Left renal pelvis (tissue), 4 donors: ENCODE measurements at places on chromosomes 11 and 22. TPM values are rescaled to one million over a fixed set of nuclear protein-coding genes. Genes with fewer than 3 reads are reported as not detected.

The ALDH3B1 gene
- 1.4 TPM for polyA plus RNA-seq

The OR8D4 gene
- not detected for polyA plus RNA-seq

The TSSC4 gene
- 39.9 TPM for polyA plus RNA-seq

- no peak for DNase-seq
Observed at GRCh38 chr11:12864316-12865156, 144.6 kb upstream of the RASSF10 start.

GRCh38 chr11:32131321-32131720, 40.4 kb downstream of the RCN1 start:
- no peak for DNase-seq

DNA sequence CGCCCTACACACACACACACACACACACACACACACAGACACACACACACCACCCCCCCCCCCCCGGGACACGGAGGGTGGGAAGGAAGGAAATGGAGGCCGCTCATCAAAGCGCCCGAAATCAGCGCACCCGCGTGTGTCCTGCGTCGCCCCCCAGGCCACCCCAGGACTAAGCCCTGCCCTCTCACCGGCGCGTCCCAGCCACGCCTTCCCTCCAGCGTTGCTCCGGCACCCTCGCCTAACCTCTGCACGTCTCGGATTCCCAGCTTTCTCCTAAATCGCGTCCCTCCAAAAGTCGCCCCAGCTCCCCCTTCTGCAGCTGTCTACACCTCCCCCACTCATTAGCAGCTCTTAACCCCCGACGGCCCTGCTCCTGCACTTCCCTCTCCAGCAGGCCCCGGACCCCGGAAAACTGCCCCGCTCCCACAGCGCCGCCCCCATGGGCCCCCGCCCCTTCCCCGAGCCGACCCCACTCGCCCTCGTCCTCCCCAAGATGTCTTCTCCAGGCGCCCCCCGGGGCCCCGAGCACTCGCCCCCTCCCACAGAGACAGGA, 557 bp downstream of the PACSIN2 start:
- no peak for DNase-seq

DNA sequence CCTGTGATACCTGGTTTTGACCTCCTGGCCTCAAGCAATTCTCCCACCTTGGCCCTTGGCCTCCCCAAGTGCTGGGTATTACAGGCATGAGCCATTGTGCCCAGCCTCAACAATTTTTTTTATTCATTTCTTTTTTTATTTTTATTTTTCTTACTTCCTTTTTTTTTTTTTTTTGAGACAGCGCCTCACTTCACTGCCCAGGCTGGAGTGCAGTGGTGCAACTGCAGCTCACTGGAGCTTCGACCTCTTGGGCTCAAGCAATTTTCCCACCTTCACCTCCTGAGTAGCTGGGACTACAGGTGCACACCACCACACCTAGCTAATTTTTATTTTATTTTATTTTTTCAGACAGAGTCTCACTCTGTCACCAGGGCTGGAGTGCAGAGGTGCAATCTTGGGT, 25.5 kb upstream of the CECR2 start:
- no peak for DNase-seq

- DNase-seq = no peak
Observed at GRCh38 chr11:4190098-4190497, 95.5 kb downstream of the RRM1 start.

DNA sequence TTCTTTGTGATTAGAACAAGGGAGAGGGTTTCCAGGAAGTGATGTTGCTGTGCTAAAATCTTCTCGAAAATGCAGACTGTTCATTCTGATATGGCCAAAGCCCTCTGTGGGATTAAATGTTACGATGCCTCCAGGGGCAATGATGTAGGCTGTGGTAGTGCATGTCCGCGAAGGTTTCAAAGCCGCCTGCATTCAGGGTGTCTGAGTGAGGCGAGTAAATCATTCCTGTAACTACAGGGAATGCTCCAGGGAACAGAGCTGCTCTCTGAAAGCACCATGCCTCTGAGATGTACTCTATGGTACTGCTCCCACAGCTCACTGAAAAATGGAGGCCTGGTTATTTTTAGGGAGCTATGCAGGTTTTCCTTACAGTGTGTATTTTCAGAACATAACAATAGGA, 21.2 kb downstream of the PDGFD start:
- no peak for DNase-seq

- no peak for DNase-seq
Observed at GRCh38 chr11:76553554-76554476, 109.0 kb downstream of the EMSY start.

DNA sequence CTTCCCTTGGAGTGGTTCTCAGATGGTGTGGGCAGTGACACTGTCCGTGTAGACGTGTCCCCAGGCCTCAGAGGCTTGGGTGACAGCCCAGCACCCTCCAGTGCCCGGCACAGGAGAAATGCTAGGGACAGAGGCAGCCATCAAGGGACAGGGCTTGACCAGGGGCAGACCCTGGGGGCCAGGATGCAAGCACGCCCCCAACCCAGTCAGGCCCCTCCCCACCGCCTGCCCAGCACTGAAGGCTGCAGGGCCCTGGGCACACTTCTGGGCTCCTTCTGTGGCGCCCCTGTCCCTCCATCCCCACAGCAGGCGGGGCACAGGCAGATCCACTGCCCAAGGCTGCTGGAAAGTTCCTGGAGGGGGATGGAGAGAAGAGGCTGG, 11.1 kb downstream of the IGF2 start:
- DNase-seq = no peak
